Activated T-helper 1 cell treated with anti-CD3 and anti-CD28 coated beads, Interleukin-2, amount 50 U/mL, for 16 hours (primary cell): ENCODE measurements at places on chromosomes 2 and 18.

DNA sequence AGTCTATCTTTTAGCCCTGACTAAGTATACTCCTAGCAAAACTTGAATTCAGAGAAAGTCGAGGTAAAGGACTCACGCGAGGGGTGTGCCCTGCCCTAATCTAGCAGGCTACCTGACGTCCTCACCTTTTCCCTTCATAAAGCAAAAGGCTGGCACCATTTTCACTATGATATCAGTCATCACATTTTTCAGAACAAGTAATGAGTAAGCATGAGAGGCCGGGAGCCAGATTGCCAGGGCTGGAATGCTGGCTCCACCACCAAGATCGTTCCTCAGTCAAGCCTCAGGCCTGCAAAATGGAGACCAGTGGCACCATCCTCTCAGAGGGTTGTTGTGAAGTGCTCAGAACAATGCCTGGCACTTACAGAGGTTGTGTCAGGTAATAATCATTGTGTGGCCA, 18.7 kb upstream of the NCKAP5 start:
- DNase-seq: no peak

GRCh38 chr2:165294912-165295311, 55.7 kb downstream of the SCN2A start:
- no peak for DNase-seq

GRCh38 chr18:45761512-45762114, 37.6 kb downstream of the SLC14A1 start:
- no peak for DNase-seq

DNA sequence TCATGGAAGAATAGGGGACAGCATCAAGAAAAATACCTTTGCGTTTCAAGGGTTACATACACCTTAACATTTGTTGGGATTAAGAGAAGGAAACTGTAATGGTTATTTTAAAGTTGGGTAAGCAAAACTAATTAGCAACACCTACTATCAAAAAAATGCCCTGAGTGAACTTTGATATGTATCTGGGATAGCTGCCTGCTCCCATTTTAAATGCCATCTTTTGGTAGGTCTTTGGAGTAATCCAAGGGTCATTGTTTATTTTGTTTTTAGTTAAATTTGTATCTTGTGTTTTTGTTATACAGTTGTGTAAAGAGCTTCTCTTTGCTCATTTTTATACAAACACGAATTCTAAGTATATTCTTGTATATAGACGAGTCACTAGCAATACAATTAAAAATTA, 9.9 kb downstream of the PTPN4 start:
- DNase-seq: no peak

DNA sequence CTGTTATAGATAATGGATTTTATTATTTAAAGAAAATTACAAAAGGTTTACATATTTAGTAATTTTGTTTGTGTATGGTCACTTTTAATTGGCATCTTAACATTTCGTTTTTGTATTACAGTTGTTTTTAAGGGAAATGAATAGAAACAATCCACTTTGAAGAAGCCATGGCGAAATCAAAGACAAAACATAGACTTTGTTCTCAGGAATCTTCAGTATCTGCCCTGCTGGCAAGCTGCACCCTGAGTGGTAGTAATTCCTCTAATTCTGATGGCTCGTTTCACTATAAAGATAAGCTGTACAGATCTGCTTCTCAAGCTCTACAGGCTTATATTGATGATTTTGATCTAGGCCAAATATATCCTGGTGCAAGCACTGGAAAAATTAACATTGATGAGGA, 2.7 kb downstream of the C18orf54 start:
- DNase-seq: no peak

DNA sequence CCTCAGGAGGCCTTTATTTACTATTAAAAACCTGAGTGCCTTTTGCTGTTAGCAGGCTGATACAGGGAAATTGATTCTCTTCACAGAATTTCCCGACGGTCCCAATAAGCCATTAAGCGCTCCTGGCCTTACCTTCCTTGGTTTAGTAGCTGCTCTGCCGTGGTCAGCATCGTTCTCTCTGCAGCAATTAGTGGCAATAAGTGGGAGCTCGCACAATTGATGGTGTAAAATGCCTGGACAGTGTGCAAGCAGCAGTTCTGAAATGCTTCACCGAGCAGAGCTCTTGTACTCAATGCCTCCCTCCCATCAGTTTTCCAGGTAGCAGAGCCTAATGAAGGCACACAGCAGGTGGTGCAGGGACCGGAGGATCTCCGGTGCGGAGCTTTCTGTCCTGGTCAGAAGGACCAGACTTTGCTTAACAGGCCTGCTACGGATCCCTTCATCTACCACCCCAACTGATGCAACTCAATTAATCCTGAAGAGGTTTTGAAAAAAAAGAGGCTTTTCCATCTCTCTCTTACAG, 1.1 kb upstream of the LINC00305 start:
- DNase-seq: no peak

DNA sequence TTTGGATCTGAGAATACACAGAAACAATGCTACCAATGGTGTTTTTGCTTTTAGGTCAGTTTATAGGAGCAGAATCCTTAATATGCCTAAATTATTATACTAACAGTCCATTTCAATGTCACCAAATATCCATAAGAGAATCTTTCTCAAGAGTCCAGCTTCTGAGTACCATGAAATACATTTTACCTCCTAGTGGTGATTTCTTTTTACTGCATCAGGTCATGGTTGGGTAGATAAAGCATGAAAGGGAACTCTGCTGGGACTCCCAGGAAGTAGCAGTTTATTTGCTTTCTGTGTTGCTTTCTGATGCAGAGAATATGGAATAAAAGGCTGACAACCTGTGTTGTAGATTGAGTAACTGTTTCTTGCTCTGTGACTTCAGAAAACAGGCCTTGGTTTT, 115.6 kb downstream of the PPP1R1C start:
- DNase-seq: no peak

GRCh38 chr18:31057051-31057450, 14.5 kb upstream of the DSC3 start:
- no peak for DNase-seq

DNA sequence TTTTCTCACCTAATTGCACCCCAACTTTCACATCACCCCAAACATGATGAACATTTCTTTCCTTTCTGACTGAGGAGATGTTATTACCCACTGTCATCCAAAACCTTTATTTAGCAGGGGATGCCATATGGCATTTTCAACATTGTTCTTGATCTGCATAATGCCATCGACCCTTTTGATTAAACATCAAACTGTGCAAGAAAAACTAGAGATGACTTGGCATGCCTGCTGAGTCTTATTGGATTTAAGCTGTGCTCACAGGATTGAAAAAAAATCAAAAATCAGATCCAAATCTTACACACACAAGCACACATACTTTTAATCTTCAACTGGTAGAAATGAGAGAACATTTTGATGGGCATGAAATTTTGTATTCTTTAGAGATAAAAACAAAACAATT, 536.0 kb downstream of the TMX3 start:
- no peak for DNase-seq

GRCh38 chr2:134771313-134771801, 52.6 kb upstream of the TMEM163 start:
- DNase-seq: no peak

- DNase-seq: no peak
These were observed 438.0 kb upstream of the NXPH2 start for GRCh38 chr2:139218181-139218580.

GRCh38 chr18:70029163-70029562, 81.5 kb upstream of the CD226 start:
- no peak for DNase-seq

- no peak for DNase-seq
These were observed 1663.6 kb downstream of the SUCLG1 start for GRCh38 chr2:82795446-82795845.
